Activated T-cell treated with anti-CD3 and anti-CD28 coated beads, Interleukin-2, amount 50 U/mL, for 4 hours (primary cell): ENCODE measurements at places on chromosomes 13 and 19. TPM values are rescaled to one million over a fixed set of nuclear protein-coding genes. Genes with fewer than 3 reads are reported as not detected.

GRCh38 chr19:1105008-1105872 is 1.4 kb downstream of the GPX4 start:
- no peak for DNase-seq

- DNase-seq = no peak
Observed at GRCh38 chr13:34591129-34591528, 350.9 kb upstream of the NBEA start.

DNA sequence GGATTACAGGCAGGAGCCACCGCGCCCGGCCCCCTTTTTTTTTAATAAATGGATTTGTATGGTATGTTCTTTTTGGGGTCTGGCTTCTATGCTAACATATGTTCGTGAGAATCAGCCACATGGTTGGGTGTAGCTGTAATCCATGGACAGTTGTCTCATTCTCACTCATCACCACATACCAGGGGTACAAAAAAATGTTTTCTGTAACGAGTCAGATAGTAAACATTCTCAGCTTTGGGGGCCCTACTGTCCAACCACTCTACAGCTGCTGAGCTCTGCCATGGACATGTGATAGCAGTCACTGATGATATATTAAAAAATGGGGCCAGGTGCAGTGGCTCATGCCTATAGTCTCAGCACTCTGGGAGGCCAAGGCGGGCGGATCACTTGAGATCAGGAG is 5.1 kb upstream of the RETN start:
- DNase-seq = no peak

GRCh38 chr13:46866150-46866549 is 30.7 kb downstream of the HTR2A start:
- no peak for DNase-seq

- DNase-seq = no peak
Observed at GRCh38 chr13:34294483-34295129, 476.7 kb downstream of the RFC3 start.

DNA sequence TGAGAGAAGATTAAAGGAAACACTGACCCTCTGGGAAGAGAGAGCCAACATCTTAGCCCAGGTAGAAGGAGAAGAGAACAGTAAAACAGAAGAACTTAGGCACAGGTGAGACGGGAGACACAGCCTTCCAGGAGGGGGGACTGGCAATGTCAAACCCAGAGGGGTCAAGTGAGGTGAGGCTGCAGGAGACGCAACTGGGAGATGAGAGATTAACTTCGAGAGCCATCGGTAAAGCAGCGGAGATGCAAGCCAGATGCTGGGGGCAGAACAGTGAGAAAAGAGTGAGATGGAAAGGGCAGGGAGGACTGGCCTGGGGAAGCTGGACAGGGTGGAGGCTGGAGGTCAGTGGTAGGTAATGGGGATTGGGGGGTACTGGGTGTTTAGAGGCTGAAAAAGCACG is 5.2 kb downstream of the INSR start:
- no peak for DNase-seq

- no peak for DNase-seq
Observed at GRCh38 chr13:30113983-30114570, 193.3 kb downstream of the KATNAL1 start.

- no peak for DNase-seq
Observed at GRCh38 chr13:58767566-58767965, 1136.0 kb downstream of the PCDH17 start.

- DNase-seq = peak; percentile 26
Observed at GRCh38 chr13:42354241-42355091, 82.5 kb downstream of the AKAP11 start.

- DNase-seq = no peak
Observed at GRCh38 chr13:109694972-109695371, 91.4 kb downstream of the IRS2 start.

DNA sequence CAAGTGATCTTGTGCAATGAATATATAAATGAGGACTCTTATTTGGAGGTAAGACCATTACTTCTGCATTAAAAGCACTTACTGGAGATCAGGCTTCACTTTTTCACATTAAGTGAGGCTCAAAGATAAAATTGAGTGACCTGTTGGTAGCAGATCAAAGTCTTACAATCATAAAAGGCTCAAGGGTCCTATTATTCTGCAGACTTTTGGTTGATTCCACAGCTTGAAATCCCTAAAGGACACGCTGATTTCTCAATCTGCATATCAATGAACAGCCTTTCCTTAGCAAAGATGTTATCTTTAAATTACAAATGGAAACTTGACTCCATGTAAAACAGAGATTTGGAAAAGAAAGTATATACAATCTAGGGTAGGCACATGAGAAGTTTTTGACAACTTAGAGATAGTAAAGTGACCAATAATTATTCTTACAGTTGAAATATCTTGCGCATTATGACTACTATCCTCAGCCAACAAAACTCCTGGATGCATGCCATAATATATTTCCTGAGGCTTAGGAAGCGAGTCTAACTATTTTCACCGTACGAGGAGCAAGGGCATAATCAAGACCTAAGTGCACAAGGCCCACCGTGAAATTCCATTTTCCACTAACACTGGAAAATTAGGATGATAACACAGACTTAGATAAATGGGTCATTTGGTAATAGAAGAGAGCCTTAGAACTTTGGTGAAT is 640.7 kb downstream of the LIG4 start:
- DNase-seq = no peak

DNA sequence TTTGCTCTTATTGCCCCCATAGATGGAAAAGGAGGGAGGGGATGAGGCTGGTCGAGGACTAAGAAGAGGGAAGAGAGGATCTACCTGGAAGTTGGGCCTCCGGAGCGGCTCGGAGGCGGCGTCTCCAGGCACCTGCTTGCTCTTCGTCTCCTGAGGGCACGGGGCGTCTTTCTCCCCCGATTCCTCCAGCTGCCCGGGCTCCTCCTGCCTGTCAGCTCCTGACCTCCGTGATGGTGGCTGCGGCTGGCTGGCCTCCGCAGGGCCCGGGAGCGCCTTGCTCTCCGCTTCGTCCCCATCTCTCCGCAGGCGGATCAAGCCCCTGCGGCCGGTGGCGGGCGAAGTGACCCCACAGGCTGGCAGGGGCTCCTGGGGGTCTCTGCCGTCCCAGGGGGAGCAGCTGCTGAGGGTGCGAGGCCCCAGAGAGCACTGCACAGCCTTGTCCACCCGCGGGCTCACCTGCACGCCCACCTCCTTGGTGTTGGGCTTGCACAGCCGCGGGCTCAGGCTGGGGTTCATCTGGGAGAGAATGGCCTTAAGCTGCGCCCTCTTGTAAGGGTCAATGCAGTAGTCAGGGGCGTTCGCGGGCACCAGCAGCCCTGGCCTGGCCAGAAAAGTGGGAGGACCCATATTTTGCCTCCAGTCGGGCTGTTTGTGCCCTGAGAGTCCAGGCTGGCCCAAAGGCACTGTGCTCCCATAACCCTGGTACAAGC is 3.8 kb downstream of the ZAR1L start:
- DNase-seq = no peak

GRCh38 chr13:110756219-110756631 is 42.7 kb downstream of the ING1 start:
- no peak for DNase-seq

DNA sequence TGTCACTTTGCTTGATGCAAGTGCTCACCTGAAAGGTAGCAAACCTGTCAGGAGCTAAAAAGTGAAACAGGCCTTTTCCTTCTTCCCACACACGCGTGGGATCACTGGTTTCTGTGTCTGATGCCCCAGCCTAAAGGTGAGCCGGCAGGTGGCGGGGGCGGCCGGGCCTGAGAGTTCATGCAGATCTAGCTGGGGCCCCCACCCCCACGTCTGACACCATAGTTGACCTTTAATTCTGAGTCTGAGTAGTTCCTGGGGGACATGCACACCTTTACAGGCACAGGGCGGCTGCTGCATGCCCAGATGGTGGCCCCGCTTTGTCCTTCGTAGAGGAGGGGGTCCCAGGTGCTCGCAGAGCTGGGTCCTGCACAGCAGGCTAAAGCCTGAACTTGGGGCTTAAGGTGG is 345.3 kb downstream of the TEX29 start:
- DNase-seq = no peak

GRCh38 chr19:30448386-30449077 is 76.3 kb downstream of the ZNF536 start:
- no peak for DNase-seq

DNA sequence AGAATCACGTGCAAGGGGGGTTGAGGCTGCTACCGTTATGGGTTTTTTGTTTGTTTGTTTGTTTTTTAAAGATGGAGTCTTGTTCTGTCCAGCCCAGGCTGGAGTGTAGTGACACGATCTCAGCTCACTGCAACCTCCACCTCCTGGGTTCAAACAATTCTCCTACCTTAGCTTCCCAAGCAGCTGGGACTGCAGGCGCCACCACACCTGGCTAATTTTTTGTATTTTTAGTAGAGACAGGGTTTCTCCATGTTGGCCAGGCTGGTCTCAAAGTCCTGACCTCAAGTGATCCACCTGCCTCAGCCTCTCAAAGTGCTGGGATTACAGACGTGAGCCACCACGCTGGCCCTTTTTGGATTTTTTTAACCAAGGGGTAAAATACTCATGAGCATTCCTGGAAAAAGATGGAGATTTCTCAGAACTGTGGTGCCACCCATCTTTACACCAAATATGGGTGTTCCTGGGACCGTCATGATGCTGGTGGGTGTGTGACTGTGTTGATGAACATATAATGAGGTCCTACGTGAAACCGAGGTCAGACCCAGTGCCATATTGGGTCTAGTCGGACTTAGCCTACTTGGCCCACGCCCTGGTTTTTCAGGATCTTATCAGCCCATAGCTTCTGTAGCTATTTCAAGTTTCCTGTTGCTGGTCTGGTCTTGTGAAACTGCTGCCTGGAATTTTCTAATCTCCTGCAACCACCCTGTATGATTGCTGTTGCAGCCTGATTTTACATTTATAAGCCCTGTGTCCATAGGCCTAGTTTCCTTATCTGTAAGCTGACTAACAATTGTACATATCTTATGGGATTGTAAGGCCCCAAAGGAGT is 6.2 kb downstream of the PPP1R15A start:
- DNase-seq = no peak

The PCP2 gene
- 0.37 TPM for total RNA-seq

The PTPRS gene
- 0.79 TPM for total RNA-seq

The ZNF350 gene
- 6.9 TPM for total RNA-seq

The ZNF177 gene
- 0.27 TPM for total RNA-seq

The NTF4 gene
- total RNA-seq = not detected

The LILRA5 gene
- total RNA-seq = not detected

The ZNF888 gene
- total RNA-seq = 1.3 TPM

The WDR18 gene
- 199 TPM for total RNA-seq

The NLRP11 gene
- total RNA-seq = 0.18 TPM

The ZNF154 gene
- total RNA-seq = 1.6 TPM

The CRLF1 gene
- 0.76 TPM for total RNA-seq
